Stimulated activated CD4-positive, alpha-beta T cell treated with anti-CD3 and anti-CD28 coated beads, Interleukin-1b, Interleukin-23, amount 100 ng/mL, for 1 hour (primary cell): ENCODE measurements at places on chromosomes 4 and X.

- no peak for DNase-seq
Observed at GRCh38 chr4:128757712-128758111, 51.8 kb upstream of the JADE1 start.

GRCh38 chrX:78746496-78746895 lies 1.0 kb upstream of the LPAR4 start:
- no peak for DNase-seq

GRCh38 chrX:152847281-152847680 lies 16.4 kb downstream of the NSDHL start:
- no peak for DNase-seq

DNA sequence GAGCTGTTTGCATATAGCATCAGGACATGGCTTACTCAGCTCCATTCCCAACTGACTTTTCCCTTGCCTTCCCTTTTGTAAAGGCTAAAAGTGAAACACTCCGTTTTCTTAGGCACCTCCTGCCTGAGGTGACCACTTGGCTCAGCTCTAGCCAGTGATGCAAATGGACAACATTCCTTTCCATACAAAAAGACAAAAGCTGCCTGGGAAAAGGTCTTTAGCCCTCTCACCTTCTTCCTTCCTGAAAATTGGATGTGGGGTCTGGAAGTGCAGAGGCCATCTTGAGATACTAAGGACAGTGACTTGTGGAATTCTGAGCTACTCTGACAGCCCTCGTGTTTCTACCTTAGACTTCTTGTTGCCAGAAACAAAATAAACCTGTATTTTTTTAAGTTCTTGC lies 27.7 kb upstream of the SFRP2 start:
- no peak for DNase-seq

DNA sequence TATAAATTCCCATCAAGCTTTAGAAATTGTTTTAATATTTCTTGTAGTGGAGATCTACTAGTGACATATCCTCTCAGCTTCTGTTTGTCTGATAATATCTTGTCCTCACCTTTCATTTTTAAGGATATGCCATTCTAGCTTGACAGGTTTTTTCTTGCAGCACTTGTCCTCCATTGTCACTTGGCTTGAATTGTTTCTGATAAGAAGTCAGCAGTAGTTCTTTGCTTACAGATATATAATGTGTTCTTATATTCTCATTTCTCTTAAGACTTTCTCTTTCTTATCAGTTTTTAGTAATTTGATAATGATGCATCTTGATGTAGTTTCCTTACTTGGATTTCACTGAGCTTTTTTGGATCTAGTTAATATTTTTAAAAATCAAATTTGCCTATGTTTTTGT lies 120.6 kb upstream of the NUDT6 start:
- no peak for DNase-seq

DNA sequence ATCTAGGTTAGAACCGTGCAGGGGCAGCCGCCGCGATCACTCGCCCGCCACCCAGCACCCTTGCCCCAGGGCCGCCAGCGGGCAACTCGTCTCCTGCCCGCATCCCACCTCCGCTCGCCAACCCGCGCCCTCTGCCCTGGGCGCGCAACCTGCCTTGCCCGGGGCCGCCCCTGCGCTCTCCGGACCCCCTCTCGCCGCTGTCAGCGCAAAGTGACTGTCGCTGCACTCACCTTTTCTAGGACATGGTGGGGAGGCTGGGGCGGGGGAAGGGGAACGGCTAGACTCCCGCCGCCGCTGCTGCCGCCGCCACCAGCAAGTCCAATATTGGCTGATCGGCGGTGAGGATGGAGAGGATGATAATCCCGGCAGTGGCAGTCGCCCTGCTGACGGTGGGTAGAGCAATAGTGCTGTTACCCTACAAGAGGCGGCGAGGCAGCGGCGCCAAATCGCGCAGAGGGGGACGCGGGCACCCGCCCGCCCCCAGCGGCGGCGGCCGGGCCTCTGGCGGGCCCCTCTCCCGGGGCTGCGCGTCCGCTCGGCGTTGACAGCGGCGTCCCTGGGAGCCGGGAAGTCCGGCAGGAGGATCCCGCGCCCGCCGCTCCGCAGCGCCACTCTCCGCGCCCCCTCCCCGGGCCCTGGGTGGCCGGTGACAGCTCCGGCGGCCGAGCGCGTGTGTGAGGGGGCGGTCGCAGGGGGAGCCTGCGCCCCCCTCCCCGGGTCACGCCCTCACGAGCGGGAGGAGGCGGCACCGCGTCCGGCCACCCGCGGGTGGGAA lies 2.3 kb upstream of the NR3C2 start:
- peak; percentile 10 for DNase-seq

DNA sequence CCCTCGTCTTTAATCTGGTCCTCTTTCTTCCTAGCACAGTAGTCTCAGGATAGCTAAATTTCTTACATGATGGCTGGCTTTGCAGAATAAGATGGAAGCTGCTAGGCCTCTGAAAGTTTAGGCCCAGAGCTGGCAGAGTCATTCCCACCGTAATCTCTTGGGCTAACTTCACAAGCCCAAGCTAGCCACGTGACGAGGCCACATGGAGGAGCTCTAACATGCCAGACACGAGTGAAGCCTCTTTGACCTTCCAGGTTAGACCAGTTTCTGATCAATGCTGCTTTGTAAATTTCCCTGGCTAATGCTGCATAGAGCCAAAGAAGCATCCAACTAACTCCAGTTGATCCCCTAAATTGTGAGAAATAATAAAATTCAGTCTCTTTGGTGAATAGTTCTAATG lies 9.5 kb upstream of the CENPE start:
- DNase-seq, result no peak

- DNase-seq, result no peak
Observed at GRCh38 chrX:9440116-9440844, 24.6 kb upstream of the TBL1X start.

GRCh38 chr4:3769642-3770184 lies 3.5 kb downstream of the ADRA2C start:
- DNase-seq, result no peak

- DNase-seq, result no peak
Observed at GRCh38 chr4:153785910-153786721, 2.8 kb downstream of the SFRP2 start.

DNA sequence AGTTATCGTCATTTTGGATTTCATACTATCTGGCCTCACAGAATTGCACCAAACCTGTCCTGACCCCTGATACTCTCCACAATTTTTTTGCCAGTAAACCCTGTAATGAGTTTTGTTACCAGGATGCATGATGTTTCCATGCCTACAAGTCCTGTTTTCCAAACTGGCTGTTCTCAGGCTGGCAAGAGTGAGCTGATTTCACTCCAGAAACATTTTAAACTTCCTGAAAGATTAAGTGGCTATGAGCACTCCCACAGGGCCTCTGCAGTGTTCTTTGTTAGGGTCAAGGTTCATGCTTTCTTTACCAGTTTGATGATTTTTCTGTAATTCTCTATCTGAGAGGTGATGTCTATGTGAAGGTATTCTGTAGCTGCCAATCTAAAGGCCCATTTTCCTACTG lies 31.7 kb upstream of the PDLIM3 start:
- DNase-seq, result no peak

DNA sequence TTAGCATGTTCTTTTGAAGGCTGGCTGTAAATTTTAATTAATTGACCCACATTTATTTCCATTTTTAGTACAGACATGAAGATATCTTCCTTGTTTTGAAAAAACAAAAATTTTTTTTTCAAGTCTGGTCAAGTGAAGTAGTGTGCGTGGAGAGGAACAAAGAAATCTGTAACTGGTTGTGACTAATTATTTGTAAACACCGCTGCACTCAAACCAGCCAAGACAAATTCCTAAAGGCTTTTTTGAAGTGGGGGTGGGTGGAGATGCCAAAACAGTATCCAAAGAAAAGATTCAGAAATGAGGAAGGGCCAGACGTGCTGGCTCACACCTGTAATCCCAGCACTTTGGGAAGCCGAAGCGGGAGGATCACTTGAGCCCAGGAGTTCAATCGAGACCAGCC lies 88.3 kb downstream of the SHROOM2 start:
- DNase-seq, result no peak

DNA sequence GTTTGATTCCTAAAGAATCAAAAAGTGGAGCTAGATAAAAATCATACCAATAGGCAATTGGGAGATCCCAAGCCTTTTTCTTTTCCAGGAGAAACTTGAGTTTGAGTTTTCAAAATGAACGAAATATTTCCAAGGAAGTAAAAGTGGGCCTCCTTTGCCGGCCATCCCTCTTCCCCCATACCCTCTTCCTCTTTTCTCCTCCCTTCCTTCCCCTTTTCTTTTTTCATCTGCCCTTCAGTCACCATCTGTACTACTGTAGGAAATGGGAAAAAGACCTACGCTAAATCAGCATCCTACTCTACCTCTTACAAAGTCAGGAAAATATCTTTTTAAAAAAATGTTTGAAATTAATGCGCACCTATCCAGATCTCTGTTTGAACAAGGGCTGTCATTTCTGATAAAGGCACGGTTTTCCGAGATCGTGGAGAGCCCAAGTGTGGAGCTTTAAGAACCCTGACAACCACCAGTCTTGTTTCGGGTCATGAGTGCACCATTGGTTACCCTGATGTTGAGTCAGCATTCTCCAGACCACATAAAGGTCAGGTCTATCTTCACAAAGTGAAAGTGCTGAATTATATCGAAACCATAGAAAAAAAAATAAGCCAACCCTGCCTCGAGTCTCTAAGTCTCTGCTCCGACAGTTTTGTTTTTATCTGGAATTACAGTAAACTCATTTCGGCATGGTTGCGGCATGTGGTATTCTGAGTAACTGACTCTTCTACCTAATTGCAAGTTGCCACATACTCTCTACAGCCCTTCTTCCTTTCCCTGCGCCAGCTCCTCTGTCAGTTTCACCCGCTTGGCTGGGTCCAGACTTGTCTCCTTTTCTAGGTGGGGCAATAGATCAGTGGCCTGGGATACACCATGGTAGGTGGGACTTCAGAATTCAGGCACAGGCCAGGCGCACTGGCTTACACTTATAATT lies 140.2 kb upstream of the KLF3 start:
- DNase-seq, result no peak

GRCh38 chr4:146182443-146182842 lies 6.9 kb downstream of the LSM6 start:
- no peak for DNase-seq

DNA sequence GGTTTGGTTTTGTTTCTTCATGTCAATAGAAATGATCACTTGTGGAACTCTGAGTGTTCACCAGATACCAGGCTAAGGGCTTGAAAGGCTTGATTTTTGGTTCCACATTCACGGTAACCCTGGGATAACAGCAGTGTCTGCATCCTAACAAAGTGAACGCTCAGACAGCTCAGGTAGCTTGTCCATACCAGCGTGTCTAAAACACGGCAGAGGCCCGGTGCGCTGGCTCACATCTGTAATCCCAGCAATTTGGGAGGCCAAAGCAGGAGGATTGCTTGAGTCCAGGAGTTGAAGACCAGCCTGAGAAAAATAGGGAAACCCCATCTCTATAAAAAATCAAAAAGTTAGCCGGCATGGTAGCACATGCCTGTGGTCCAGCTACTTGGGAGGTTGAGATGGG lies 49.0 kb downstream of the HTRA3 start:
- DNase-seq, result no peak

- DNase-seq, result no peak
Observed at GRCh38 chrX:2401201-2401589, 99.6 kb downstream of the DHRSX start.

- DNase-seq, result no peak
Observed at GRCh38 chr4:13470379-13470778, 13.8 kb downstream of the RAB28 start.

- DNase-seq, result no peak
Observed at GRCh38 chr4:148286012-148286411, 156.2 kb downstream of the NR3C2 start.

DNA sequence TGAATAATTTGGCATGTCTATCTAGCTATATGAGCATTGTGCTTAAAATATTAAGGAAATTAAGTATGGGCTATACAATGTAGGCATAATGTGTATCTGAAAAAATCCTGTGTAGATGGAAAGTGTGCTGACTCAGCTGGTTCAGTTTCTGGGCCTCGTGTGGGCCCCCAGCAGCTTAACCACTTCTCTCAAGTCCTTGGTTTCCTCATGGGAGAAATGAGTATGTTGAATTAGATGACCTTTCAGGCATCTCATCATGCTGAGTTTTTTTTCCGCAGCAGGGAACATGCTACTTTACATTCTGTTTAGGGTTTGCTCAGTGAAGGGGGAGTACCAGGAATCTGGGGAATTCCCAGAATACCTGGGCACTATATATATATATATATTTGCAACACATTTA lies 30.5 kb downstream of the RHOH start:
- no peak for DNase-seq

DNA sequence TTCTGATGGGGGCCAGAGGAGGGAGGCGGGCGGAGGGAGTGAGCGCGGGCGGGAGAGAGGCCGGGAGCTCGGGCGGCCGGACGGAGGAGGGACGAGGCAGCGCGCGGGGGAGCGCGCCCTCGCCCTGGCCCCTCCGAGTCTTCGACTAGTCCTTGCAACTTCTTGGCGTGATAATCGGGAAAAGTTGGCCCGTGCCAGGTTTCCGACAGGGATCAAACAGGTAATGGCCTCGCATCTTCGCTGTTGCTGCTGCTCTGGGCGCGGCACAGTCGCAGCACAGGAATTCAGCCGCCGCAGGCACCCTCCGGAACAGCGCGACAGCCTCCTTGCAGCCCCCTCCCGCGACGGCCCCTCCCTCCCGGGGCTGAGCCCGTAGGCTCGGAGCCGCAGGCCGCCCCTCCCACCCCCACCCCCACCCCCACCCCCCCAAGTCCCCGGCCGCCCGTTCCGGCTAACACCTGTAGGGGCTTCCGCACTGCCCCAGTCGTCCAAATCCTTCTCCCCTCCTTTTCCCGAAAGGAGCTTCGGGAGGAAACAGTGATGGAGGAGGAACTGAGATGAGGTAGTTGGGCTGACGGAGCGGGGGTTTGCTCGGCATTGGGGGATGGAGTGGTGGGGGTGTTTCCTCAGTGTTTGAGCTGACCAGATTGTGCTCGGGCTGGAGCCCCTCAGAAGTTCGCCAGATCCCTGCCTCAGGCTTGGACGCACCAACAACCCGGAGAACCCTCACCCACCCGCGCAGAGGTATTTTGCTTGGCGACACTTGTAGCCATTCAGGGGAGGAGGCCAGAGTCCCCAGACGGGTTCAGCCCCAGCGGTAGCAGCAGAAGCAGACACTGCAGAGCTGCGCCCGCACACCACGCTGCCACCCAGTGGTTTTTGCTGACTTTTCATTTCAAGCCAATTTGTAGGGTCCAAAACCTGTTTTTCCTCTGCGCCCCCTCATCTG lies at the start of gene FGF13:
FGF13 (minus strand) TSS at position 319 of the 949 bp plus-strand sequence. CDS start 714 bp downstream, outside the sequence.
- DNase-seq, result no peak

- DNase-seq, result no peak
Observed at GRCh38 chrX:134658002-134658759, at the start of gene PLAC1. Gene PLAC1 (minus strand): TSS chrX:134658471. CDS start chrX:134566682, 91,789 bp downstream.
